Activated CD4-positive, alpha-beta T cell treated with anti-CD3 and anti-CD28 coated beads for 1 hour (primary cell): ENCODE measurements at places on chromosomes 11 and 22.

DNA sequence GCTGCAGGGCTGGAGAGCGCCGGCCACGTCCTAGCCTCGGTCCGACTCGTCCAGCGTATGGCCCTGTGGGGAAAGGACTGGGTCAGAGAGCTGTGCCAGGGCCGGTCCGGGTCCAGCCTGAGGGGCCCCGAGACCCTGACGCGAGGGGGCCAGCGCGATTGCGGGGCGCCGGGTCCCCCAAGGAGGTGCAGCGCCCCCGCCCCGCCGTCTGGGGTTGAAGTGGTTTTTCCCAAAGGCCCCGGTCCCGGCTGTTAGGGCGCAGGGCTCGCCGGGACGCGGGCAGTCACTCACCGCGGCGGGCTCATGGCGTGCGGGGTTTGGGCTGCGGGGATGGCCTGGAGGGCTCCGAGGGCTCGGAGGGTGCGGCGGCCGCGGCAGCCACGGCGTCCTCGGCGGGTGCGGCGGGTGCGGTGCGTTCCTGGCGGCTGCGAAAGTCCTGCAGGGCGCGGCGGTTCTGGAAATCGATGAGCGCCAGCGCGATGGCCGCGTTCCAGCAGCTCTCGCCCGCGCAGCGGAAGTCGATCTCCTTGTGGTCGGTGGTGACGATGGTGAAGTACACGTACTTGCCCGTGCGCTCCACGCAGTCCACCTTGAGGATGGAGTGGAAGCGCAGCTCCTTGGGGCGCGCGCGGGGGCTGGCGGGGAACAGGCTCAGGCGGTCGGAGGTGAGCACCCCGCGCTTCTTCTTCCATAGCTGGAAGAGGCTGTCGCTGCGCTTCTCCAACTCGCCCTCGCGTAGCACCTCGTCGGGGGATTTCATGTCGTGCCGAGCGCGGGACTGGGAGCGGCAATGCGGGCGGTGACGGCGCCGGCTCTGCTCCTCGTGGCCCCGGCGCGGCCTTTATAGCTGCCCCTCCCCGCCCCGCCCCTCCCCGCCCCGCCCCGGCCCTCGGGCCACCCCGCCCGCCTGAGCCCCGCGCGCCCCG lies at the start of gene PHLDA2:
TSS of gene PHLDA2 (minus strand) at position 816 of the 926 bp plus-strand sequence. CDS start at position 760, 56 bp downstream.
- DNase-seq: no peak

- no peak for DNase-seq
Observed at GRCh38 chr11:88035271-88035670, 140.0 kb downstream of the RAB38 start.

DNA sequence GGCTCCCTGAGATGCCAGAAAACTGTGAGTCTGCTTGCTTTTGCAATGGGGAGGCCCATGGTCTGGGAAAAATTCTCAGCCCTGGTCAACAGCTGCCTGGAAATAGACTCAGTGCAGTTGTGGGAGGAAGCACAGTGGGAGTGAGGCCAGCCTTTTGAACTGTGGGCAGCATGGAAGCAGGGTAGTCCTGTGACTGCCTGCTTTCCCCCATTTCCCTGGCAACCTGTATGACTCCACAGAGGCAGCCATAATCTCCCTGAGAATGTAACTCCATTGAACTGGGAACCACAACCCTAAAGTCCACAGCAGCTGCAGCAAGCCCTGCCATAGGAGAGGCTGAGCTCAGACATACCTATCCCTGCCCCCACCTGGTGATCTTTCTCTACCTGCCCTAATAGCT lies 494.6 kb upstream of the FAT3 start:
- DNase-seq: no peak

- no peak for DNase-seq
Observed at GRCh38 chr22:38193580-38193979, 8.2 kb upstream of the MAFF start.

GRCh38 chr11:65206441-65206841 lies 24.7 kb downstream of the CAPN1 start:
- DNase-seq: no peak

GRCh38 chr11:74144592-74144991 lies 26.2 kb downstream of the C2CD3 start:
- no peak for DNase-seq
